ENCODE measurements at places on chromosomes 11 and 22.

- DNase-seq = no peak
Measured at GRCh38 chr11:30172883-30173311, 57.9 kb upstream of the FSHB start.

- DNase-seq = no peak
Measured at GRCh38 chr22:29901354-29901753, 18.4 kb downstream of the MTMR3 start.

- no peak for DNase-seq
Measured at GRCh38 chr11:66967670-66968425, 7.3 kb upstream of the C11orf86 start.

- no peak for DNase-seq
Measured at GRCh38 chr11:104836691-104837090, 61.6 kb downstream of the CASP12 start.

- no peak for DNase-seq
Measured at GRCh38 chr11:48063424-48063978, 83.1 kb downstream of the PTPRJ start.

DNA sequence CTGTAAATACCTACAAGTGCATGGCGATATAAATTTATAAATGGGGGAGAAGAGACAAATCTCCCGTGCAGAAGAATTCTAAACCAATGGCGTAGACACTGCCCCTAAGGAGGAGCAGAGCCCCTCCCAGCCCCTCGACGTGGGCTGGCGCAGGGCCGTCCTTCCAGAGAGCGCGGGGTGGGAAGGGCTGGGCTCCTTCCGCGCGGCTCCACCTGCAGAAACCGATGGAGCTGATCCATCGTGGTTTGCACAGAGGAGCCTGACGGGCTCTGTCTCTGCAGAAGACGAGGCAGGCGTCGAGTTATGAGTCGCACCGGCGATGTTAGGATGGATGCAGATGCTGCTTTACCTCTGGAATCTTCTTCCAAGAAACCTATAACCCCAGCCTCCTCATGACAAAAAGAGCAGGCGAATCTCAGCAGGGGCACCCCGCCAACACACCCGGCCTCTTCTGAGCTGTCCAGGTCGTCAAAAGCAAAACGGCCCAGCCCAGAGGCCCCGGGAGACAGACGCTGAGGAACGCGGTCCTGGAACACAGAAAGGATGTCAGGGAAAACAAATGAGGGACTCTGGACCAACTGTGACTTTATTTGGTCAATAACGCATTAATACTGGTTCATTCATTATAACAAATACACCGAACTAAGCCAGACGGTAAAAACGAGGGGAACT is 11.0 kb upstream of the B4GALNT4 start:
- DNase-seq = no peak

DNA sequence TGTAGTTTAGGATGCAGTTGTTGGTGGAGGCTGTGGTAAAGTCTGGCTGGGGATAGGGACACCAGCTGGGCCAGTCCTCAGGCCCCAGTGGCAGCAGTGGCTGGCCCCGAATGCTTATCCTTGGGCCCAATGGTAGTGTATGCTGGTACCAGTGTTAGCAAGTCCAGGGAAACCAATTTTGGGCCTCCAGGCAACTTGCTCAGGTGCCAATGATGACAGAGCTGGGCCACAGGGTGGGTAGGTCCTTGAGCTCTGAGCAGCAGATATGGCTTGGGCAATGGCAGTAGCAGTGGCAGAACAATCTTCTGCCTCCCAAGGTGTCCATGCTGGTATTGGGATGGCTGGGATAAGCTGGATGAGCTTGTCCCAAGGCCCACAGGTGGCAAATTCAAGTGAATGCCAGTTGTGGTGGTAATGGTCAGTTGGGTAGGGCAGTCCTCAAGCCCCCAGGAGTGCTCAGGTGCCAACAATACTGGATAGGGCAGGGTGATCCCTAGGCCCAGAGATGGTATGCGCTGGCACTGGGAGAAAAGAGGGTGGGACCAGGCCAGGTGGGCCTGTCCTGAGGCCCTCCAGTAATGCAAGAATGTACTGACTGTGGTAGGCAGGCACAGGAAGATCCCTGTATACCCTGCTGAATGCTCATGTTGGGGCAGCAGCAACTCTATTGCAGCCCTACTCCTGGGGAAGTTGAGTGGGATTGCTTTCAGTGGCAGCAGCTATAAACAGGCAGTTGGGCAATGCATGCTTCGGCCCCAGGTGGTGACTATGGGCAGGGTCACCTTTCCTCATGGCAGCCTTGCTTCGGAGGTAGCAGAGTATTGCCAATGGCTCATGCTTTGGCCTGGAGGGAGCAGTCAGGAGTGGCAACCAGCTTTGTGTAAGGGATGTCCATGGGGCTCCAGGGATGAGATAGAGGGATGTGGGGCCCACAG is 54.7 kb downstream of the KCNQ1OT1 start:
- DNase-seq = no peak

GRCh38 chr11:37352485-37352884 is 754.4 kb upstream of the RAG2 start:
- DNase-seq = no peak
